ENCODE measurements at places on chromosomes 7 and 10.

GRCh38 chr7:13989126-13989948 lies at the start of gene ETV1:
TSS of gene ETV1 (minus strand) at chr7:13989666. CDS start at chr7:13989052, 614 bp downstream.
- DNase-seq, result no peak

GRCh38 chr10:122730238-122730637 lies 30.6 kb upstream of the C10orf120 start:
- DNase-seq, result no peak

DNA sequence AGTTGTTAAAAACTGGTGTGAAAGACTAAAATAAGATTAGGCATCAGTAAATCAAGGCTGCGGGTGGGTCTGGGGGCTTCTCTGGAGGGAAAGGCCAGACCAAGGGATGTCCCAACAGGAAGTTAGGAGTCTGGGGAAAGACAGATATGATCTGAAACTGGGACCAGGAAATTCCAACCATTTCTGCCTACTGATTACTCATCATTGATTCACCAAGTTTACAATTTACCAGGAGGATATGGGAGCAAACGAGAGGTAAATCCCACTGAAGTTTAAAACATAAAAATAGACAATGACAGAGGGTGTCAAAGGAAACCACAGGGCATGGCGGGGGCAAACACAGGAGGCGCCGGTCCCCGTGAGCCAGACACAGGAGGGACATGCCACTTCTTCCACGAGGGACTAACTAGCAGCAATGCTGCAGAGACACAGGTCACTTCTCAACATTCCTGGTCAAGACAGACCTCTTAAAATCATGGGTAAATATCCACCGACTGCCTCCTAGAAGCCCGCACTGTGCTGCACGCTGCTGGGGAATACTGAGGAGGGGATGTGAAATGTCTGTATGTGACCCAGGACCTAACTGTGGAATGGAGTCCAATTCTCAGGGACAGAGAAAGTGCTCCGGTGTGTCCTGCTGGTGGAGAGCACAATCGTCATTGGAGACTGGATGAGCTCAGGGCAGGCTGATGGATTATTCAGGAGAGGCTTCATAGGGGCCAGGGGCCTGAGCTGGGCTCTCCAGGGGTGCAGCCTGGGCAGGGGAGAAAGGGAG lies 153.4 kb upstream of the KLF14 start:
- no peak for DNase-seq

- peak; percentile 52 for DNase-seq
Measured at GRCh38 chr10:71697938-71698709, 21.5 kb downstream of the C10orf105 start.

DNA sequence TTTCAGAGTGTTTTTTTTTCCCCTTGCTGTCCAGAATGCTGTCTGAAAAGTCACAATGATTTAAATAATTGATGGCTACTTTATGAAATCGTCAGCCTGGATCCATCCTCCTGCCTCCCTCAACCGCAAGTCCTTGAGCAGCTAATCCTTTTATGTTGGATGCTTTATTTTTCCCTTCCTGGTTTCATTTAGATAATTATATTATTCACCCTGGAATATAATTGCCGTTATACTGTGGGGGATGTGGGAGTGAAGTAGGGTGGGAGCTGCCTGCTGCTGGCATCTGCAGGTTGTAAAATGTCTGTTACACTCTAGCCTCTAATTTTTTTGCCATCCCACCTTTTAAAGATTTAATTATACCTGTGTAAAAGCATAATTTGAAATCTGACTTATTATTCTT lies 290.5 kb upstream of the LRGUK start:
- DNase-seq, result no peak

DNA sequence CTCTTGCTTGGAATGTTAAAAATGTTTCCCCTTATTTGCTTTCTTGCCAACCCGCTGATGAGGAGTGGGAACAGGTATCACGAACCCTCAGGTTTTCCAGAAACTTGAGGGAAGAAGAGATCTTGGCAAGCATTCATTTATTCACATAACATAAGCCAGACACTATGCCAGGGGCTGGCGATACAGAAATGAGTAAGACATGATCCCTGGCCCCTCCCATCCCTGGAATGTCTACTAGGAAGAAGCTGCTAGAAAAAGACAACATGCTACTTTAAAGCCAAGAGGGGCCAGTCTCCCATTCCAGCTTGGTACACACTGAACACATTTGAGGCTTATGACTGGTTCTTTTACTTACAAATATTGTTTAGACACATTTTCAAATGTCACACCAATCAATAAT lies 26.4 kb downstream of the SLC35B4 start:
- no peak for DNase-seq

DNA sequence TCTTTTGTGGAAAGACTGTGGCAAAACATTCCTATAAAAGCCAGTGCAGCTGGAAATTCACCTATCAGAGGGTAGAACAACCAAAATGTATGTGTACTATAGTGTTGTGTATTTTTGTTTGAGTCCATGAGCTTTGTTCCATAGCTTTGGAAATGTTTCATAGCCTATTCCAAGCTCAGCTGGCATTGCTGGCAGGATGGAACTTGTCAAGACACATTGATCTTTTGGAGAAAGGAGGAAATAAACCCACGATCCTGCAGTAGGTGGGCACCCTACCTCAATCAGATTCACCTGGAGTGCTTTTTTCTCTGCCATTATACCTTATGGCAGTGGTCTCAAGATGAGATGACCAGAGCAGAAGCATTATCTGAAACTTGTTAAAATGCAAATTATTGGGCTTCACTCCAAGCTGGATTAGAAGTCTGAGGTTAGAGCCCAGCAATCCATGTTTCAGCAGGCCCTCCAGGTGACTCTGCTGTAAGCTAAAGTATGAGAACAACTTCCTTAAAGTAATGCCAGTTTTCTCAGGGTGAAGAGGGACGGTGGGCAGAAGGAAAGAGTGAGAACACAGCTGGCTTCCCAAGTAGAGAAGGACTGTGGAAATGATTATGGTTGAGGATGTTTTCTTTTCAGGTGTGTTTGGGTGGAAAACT lies 30.3 kb upstream of the CDK1 start:
- DNase-seq, result no peak

DNA sequence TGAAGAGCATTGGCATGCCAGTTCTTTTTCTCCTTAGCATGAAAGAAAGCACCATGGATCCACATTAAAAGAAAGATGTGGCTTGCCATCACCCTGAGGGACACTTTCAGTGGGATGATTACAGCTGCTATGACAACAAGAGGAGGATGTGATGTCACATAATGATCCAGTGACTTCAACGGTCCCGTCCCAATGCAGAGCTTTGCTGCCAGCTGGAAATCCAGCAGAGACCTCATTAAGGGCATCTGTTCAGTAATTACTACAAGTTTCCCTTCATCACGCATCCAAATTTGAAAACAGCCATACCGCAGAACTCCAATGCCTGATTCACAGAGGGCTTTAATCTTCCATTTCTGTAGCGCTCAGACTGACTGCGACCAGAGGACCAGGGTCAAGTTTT lies 206.6 kb downstream of the LSM5 start:
- DNase-seq, result no peak

DNA sequence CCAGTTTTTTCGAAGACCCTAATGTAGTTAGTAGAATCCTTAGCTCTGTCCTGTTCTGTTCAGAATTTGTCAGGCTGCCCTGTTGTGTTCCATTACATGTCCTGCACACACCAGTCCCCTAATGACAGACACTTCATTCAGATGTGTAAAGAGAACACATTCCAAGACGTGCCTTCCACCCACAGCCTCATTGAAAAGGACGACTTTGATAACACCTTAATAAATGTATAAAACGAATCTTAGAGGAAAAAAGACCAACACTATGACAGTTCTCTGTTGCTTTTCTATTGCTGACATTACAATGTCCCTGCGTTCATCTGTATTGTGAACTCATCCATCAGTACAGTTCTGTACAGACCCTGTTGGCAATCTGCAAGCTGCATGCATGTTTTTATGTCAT lies 3.5 kb downstream of the LRRTM3 start:
- DNase-seq, result no peak

DNA sequence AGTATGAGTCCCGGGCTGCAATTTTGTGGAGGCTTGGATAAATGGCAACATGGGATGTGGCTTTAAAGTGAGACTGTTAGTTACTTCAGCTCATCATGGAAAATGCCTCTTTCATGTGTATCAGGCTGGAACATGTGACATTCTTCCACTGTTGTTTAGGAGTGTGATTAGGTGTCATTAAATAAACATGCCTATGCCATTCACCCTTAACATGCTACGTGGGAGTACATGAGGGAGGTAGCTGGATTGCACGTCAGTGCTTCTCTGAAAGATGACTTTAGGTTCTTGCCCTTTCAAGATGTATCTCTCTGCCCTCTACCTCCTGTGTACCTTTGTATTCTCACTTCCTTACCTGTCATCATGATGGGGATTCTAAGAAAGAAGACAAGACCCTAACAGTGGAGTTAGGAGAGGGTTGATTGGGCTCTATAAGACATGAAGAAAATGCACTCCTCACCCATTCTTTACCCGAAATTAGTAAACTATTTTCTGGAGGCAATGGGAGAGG lies 8.9 kb downstream of the AKR1E2 start:
- DNase-seq, result no peak

DNA sequence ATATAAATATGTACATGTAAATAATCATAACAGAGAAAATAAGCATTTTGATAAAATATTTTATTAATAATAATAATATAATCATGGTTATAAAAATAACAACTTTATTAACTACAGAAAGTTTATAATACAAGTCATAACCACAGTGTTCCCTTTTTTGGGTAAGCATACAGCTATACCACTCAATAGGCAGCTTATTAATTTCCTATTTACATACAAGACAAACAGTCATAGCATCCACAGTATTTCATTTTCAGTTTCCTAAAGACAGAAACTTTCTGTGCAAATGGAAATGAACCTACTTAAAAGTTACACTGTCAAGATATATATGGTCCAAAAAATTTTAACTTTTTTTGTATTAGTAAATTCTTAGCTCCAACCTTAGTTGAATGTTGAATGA lies 70.9 kb downstream of the HGF start:
- DNase-seq, result no peak

DNA sequence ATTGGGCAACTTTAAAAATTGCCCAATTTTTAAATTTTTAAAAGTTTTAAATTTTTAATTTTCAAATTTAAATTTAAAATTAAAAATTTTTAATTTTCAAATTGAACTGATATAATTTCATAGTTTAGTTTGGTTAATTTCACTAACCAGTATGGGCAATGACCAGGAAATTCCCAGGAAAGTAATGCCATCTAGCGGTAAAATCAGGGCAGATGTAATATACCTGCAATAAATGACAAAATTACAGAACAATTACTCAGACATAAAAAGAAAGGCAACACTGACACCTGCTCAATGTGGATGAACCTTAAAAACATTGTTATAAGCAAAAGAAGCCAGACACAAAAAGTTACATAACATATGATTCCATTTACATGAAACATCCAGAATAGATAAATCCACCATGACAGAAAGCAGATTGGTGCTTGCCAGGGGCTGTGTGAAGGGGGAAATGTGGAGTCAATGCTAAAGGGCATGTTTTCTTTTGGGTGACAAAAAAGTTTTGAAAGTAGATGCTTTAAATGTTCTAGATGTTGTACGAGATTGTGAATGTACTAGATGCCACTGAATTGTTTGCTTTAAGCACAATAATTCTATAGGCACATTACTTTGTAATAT lies 28.6 kb upstream of the SLC16A12 start:
- no peak for DNase-seq

- no peak for DNase-seq
Measured at GRCh38 chr7:41187322-41187721, 515.6 kb downstream of the INHBA start.

DNA sequence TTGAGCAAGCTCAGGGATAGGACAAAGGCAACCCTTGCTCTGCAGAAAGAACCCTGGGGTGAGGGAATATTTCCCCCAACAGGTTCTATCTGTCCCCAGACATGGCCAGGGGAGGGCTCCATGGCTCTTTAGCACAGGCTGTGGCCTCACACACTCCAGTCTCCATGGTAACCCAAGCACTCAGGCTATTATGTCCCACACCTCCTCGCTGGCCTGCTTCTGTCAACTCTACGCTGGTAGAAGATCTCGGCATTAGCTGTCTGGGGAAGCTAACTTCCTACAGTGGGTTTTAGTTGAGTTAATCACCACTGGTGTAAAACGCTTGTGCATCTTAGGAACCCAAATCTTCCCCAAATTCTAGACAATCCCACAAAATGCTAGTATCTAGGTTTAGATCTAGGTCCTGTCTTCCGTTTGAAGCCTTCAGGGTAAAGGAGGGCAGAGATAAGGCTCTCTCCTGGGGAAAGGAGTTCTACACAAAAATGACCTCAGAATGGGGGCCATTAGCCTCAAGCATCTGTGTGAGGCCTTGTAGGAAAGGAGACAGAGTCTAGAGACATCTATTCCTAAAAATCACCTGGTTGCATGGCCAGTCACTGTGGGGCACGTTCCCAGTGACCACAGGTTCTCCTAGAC lies 36.7 kb upstream of the SLIT1 start:
- no peak for DNase-seq

DNA sequence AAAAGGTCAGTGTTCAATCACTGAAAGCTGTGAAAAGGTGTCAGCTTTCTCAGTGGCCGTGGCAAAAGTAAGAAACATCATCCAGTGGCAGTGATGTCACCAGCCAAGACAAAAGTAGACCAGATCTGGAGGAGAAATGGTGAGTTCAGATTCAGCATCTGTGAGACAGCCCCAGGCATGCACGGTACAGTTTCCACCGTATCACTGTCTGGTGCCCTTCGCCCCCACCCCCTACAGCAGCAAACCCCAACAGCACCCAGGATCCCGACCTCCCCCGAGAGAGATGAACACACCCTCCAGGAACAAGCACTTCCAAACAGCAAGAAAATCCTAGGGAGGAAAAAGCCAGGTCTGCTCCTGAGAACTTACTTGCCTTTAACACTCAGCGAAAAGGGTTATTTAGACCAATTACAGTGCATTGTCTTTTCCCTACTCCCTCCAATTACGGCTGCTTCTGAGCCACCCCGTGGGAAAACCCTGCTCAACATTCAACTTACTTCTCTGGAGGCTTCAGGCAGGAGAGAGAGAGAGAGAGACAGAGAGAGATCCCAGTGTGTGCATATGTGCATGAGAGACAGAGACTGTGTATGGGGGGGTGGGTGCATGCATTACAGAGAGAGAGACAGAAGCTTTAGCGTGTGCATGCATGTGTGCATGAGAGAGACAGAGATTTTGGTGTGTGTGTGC lies 189.6 kb downstream of the GRID1 start:
- no peak for DNase-seq

DNA sequence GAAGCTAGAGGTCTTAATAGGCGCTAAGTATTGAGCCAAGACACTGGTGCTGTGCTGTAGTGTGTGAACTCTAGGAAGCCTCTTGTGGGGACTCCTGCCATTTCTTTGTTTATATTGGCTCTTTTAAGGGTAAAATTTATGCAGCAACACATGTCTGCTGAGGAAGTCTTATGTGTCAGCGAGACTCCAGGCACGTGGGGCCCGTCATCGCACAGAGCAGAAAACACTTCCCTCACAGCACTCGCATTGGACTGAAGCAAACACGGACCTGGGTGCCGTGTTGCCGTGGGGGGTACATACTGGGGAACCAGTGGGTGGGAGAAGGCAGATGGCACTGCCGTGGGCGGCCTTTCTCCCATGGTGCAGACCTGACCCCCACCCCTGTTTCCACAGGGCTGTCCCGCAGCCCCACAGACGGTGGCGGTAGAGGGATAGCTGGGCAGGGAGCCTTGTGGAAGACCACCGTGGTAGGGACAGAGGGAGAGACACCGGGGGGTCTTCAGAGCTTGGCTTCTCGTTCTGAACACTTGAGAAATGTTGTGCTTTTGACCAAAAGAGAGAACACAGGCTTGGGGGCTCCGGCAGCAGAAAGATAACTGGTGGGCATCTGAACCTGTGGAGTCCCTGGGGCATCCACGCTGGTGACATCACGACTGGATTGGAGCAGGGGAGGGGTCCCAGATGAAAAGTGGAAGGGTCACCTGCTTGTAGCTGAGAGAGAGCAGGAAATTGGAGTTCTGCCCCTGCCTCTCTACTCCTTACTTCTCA lies 284.7 kb upstream of the SHH start:
- no peak for DNase-seq

- DNase-seq, result no peak
Measured at GRCh38 chr10:111430070-111430469, 353.2 kb downstream of the ADRA2A start.

Measured in activated CD4-positive, CD25-positive, alpha-beta regulatory T cell treated with anti-CD3 and anti-CD28 coated beads, Interleukin-2, amount 50 U/mL, for 72 hours (primary cell).